ENCODE measurements at places on chromosomes 1 and 21. TPM values are rescaled to one million over a fixed set of nuclear protein-coding genes. Genes with fewer than 3 reads are reported as not detected.
A peak's percentile ranks its signal among the peaks of the same experiment; 100 is the strongest.

The SPATA21 gene
- not detected for total RNA-seq

The CLCNKB gene
- not detected for total RNA-seq

The SPRR2A gene
- total RNA-seq: not detected

The BMP8B gene
- total RNA-seq: 1.8 TPM

- H3K4me3 ChIP-seq: no peak overlapping the region
- DNase-seq: no peak
- H3K36me3 ChIP-seq: no peaks in the 10 kb centered on the region
- no peak overlapping the region for H3K27ac ChIP-seq
- H3K27me3 ChIP-seq: no peaks in the 10 kb centered on the region
Observed at GRCh38 chr1:190436615-190437014, 41.0 kb downstream of the BRINP3 start.

DNA sequence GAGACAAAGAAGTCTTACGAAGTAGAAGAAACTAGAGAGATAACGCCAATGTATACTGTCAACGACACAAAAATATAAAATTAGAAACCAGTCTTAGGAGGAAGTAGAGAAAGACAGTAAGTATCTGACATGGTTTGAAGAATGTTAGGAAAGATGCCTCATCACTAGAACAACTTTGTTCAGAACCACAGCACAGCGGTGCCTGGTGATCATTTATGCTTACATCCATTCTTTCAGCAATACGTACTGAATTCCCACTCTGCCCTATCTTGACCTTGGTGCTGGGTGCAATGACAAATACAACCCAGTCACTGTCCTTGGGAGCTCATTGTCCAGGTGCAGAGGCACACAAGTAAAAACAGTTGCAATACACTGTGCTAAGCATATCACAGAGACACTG, 104.4 kb downstream of the TM2D1 start:
- H3K27ac ChIP-seq: no peak overlapping the region
- no peaks in the 10 kb centered on the region for H3K36me3 ChIP-seq
- H3K4me1 ChIP-seq: no peaks in the 10 kb centered on the region
- DNase-seq: no peak
- H3K27me3 ChIP-seq: peaks cover 10% of the 10 kb centered on the region
- no peak overlapping the region for H3K4me3 ChIP-seq

GRCh38 chr1:113835686-113836290, 23.5 kb upstream of the RSBN1 start:
- DNase-seq: no peak
- no peak overlapping the region for H3K4me3 ChIP-seq
- H3K4me1 ChIP-seq: no peaks in the 10 kb centered on the region
- no peak overlapping the region for H3K27ac ChIP-seq

- H3K27me3 ChIP-seq: no peaks in the 10 kb centered on the region
- DNase-seq: peak; percentile 66
- H3K27ac ChIP-seq: peak overlapping the region; percentile 71
- peaks cover 45% of the 10 kb centered on the region for H3K4me1 ChIP-seq
Observed at GRCh38 chr1:203593723-203594122, 32.9 kb upstream of the ATP2B4 start.

- peaks cover 4% of the 10 kb centered on the region for H3K4me1 ChIP-seq
- DNase-seq: no peak
- H3K4me3 ChIP-seq: no peak overlapping the region
- H3K27ac ChIP-seq: peak overlapping the region; percentile 14
Observed at GRCh38 chr1:246161626-246162025, 345.5 kb downstream of the SMYD3 start.

GRCh38 chr1:176735201-176735600, 272.2 kb downstream of the PAPPA2 start:
- H3K36me3 ChIP-seq: no peaks in the 10 kb centered on the region
- H3K27ac ChIP-seq: no peak overlapping the region
- DNase-seq: no peak

Data from natural killer cell treated with Interleukin-12 subunit alpha and Interleukin-12 subunit beta and Interleukin-15 and Interleukin-18, amount 100 ng/mL, for 72 hours (primary cell).